ENCODE measurements at places on chromosomes 2 and 18. TPM values are rescaled to one million over a fixed set of nuclear protein-coding genes. Genes with fewer than 3 reads are reported as not detected.

DNA sequence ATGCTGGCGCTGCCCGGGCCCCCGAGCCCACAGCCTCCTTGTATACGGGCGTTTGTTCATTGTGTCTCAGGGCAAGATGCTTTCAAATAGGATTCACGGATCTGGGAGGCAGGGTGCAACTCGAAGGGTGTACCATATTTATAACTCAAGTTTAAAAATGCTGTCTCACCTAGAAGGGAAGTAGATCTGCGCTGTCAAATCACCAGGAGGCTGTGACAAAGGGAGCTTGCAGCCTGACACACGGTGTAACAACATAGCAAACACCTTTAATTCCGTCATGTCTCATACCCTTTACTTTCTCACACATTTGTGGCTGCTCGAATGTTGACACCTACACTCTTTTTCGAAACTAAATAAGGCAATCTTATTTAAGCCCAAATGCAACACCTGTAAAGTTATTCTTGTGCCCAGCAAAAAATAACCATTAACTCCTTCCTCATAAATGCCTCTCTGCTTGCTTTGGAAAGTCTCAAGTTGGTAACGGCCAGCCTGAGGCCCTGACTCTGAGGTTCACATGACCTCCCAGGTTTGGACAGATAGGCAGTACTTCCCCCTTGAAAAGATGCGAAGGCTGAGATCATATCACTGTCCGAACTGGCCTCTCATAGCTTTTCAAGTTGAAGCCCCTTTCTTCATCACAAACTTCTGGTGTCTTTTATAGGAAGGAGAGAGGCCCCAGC lies 11.6 kb downstream of the ZEB2 start:
- no peak for DNase-seq

DNA sequence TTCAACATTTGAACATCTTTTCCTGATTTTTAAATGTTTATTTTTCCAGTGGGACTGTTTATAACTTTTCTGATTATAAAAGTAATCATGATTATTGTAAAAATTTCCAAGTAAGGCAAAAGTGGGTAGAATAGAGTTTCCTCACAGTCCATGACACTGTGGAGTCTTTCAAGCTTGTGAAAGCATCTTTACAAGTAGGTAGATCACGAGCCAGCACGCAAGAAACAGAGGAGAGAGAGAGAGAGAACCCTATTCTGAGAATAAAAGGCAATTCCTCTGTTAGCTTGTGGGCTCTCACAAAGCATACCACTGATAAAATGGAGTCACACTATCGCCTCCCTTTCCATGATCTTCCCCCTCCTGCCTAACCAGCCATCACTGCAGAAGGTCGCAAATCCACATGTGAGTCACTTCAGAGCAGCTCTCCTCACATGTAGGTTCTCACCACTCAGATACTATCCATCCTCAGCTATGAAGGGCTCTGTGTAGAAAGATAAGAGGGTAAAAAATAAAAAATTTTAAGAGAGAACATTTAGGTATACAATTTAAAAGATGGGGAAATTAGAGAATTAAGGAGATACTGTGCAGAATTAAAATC lies 40.3 kb downstream of the AAK1 start:
- DNase-seq = no peak

DNA sequence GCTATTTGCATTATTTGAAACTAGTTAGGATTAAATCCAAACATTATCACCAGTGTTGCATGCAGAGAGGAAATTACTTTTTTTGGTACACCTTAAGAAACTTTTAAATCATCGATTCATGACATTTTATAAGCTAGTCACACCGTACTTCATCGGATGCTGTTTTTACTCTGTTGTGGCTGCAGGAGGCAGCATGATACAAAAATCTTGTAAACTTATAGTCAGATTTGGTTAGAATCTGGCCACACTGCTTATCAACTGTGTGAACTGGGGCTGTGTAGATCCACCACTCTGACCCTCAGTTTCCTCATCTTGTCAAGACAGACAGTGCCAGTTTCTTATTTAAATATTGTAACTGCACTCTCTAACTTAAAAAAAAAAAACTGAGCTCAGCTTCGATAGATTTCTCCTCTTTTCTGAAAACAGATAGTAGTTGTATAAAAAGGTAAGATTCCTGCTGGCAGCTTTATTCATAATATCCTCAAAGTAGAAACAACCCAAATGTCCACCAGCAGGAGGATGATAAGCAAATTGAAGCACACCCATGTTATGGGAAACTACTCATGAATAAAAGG lies 77.8 kb downstream of the RAPGEF4 start:
- peak; percentile 36 for DNase-seq

GRCh38 chr18:78390952-78391348 lies 588.7 kb upstream of the SALL3 start:
- no peak for DNase-seq

Gene SERPINB12
- not detected for polyA plus RNA-seq

DNA sequence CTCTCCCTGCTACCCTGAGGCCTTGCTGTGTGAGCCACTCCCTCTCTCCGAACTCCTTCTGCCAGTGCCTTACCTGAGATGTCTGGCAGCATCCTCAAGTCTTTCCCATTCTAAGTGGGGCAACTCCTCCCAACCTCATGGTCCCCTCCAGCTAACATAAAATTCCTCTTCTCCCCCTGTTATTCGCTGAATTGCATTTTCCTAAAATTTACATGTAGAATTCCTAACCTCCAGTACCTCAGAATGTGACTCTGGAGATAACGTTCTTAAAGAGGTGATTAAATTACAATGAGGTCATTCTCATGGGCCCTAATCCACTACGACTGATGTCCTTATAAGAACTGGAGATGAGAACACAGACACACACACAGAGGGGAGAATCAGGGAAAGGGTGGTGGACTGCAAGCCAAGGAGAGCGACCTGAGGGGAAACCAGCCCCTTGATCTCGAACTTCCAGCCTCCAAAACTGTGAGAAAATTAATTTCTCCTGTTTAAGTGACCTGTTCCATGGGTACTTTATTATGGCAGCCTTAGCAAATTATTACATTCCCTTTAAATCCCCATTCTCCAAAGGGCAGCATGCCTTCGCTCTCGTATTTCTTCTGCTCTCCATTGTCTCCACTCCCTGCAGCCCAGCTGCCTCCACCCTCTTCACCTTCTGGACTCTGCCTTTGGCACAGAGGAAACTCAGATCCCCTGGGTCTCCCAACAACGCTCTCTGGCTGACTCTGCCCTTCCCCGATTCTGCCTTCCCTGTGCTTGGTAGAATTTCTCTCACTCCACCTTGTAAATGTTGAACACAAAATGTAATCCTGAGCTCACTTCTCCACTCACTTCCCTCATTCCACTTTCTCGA lies 70.5 kb downstream of the TGIF1 start:
- DNase-seq = no peak

- DNase-seq = no peak
Measured at GRCh38 chr18:54338230-54338629, 19.4 kb downstream of the STARD6 start.

Gene PDE11A
- 0.45 TPM for polyA plus RNA-seq

Gene XIRP2
- 0.03 TPM for polyA plus RNA-seq

DNA sequence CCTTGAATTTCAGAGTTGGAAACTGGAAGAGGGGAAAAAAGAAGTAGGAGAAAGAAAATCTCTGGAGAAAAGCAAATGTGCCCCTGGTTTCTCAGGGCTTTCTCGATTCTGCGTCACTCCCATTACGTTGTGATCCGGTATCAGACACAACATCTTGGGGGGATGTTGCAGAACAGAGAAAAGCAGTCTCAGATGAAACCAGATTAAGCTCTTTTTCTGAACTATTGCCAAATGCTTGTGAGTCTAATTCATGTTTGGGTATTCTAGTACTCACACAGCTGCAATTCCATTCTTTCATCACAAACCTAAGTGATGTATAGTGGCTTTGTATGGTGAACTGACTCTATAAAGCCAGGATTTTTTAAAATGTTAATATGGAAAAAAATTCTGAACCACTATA lies 233.2 kb downstream of the TCF4 start:
- DNase-seq = no peak

GRCh38 chr2:236503100-236503499 lies 66.5 kb upstream of the ACKR3 start:
- no peak for DNase-seq

GRCh38 chr2:166197446-166197845 lies 69.6 kb upstream of the SCN1A start:
- no peak for DNase-seq

GRCh38 chr18:28267878-28268625 lies 91.1 kb upstream of the CDH2 start:
- DNase-seq = no peak

DNA sequence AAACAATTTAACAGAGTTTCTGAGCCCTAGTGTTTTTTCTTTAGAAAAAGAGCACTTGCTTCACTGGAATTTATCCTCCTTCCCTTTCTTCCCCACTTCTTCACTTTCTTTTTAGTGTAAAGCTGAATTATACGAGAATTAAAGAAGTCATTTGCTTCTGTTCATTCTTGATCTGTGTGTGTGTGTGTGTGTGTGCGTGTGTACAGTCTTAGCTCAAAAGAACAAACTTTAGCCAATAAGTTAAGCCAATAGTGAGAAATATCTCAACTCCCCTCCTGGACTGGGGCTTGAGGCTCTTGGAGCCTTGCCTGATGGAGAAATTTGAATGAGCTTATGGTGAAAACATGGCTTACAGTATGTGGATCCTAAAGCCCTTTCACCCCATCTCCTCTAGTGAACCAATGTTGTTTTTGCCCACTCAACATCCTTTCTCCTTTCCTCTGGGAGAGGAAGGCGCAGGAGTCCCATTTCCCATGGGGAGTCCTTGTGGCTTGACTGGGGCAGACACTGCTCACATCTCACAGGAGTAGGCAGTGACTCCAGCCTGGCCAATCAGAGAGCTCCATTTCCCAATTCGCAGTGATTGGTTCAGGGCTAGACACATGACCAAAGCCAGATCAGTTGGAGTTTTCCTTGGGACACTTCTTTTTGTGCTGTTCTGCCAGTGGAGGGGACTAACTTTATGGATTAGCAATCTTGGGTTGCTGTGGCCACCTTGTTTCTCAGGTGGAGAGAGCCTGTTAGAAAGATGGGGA lies 16.3 kb upstream of the MYO3B start:
- no peak for DNase-seq

GRCh38 chr2:36403675-36404230 lies 48.2 kb downstream of the CRIM1 start:
- DNase-seq = no peak

- peak; percentile 39 for DNase-seq
Measured at GRCh38 chr2:46657042-46657504, 177.7 kb downstream of the TMEM247 start.

DNA sequence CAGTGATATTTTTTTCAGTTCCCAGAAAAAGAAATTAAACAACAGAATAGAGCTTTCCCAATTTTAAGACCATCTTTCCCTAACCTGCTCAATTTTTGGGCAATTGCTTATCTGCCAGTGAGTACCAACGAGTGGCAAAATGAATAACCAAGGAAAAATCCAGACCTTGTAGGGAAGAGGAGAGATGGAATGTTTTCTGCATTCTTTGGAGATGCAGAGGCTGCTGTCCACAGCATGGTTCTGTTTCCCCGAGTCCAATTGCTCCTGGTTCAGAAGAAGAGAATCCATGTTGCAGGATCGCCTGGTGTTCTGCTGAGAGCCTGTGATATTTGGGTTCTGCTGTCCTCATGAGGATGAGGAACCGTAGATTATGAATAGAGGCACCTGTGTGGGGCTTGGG lies 68.2 kb upstream of the MGAT5 start:
- DNase-seq = no peak

Gene WDR75
- 13.9 TPM for polyA plus RNA-seq

- DNase-seq = no peak
Measured at GRCh38 chr2:181036848-181037603, 56.6 kb downstream of the UBE2E3 start.

Gene ZNF804A
- 0.57 TPM for polyA plus RNA-seq

- peak; percentile 17 for DNase-seq
Measured at GRCh38 chr18:76621226-76621625, 126.2 kb upstream of the ZNF516 start.

Gene IL1RL1
- 0.31 TPM for polyA plus RNA-seq

Gene ABCG8
- polyA plus RNA-seq = 35.6 TPM

Gene SERPINB5
- polyA plus RNA-seq = 0.22 TPM

DNA sequence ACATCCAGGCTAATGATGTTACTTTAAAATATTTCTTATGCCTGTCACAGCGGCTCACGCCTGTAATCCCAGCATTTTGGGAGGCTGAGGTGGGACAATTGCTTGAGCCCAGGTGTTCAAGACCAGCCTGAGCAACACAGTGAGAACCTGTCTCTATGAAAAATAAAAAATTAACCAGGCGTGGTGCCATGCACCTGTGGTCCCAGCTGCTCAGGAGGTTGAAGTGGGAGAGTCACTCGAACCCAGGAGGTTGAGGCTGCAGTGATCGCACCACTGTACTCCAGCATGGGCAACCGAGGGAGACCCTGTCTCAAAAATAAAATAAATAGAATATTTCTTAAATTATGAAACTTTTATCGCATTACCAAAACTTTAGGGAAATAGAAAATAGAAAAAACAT lies 28.1 kb upstream of the ACTR3 start:
- no peak for DNase-seq

Gene SLC23A3
- polyA plus RNA-seq = 26.6 TPM

DNA sequence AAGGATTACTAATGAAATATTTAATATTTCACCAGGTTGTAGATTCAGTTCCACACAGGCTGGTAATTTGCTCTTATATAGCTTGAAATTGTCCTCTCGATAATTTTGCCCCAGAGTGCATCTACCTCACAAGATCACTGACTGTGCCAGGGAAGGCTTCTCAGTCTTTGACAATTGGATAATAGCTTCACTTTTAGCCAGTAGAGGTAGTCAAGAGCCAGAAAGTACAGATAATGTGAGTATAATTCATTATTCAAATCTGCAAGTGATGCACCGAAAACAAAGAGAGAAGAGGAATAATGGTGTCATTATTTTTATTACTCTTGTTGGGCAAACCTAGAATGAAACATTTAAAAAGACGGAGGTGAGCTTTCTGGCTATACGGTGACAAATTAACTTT lies 292.8 kb downstream of the EN1 start:
- peak; percentile 11 for DNase-seq

DNA sequence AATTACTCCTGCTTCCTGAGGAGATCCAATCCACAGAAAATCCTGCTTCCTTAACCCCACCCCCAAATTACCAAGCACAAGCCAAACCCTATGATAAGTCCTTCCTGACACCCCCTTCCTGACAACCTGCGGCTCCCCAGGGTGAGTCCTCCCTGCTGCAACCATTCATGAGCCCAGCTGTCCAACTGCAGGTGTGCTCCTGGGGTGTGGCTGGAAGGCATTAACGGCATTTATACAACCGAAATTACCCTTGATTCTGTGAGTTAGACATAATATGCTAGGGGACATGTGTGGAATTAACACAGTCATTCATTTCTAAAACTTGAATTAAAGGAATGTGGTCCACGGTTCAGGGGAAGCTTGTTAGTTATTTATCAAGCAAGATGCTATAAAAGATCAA lies 119.0 kb upstream of the ALKAL2 start:
- no peak for DNase-seq

Gene UGT1A10
- 30.0 TPM for polyA plus RNA-seq

Data from small intestine (tissue), 16 donors.